ENCODE measurements at places on chromosomes 6 and 20.

GRCh38 chr6:134363323-134364039 is 45.6 kb upstream of the SGK1 start:
- DNase-seq = no peak

- no peak for DNase-seq
Measured at GRCh38 chr6:131642987-131643611, 6.0 kb downstream of the ENPP3 start.

DNA sequence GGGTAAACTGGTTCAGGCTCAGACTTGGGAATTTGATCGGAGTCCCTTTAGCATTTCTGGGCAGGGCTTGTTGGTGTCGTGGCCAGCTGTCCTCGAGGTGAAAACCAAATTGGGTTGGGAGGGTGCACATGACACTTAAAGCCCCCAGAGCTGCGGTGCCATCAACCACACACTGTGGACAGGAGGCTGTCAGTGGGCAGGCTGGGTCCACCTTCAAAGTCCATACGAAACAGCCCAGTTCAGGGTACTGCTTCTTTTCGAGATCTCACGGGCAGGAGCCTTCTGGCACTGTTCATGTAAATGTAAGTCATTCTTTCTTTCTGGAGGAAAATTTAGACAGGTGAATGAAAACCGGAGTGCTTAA is 7.0 kb downstream of the SYNJ2 start:
- no peak for DNase-seq

- no peak for DNase-seq
Measured at GRCh38 chr6:111447051-111447450, 36.0 kb downstream of the REV3L start.

GRCh38 chr6:166581091-166581511 is 5.4 kb downstream of the RAMACL start:
- no peak for DNase-seq

DNA sequence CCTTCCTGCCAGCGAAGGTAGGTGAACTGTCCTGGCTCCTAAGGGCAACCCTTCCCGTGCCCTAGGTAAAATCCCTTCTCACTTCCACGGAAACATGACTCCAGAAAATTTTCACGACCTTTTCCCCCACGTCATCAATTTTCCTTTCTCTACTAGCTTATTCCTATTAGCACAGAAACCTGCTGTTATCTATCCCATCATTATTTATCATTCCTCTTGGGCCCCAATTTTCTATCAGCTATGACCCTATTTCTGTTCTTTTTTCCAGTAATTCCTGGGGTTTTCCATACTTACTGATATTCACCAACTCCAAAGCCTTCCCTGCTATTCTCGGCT is 23.8 kb upstream of the GCM1 start:
- DNase-seq = no peak

GRCh38 chr6:129209355-129209754 is 326.4 kb downstream of the LAMA2 start:
- no peak for DNase-seq

DNA sequence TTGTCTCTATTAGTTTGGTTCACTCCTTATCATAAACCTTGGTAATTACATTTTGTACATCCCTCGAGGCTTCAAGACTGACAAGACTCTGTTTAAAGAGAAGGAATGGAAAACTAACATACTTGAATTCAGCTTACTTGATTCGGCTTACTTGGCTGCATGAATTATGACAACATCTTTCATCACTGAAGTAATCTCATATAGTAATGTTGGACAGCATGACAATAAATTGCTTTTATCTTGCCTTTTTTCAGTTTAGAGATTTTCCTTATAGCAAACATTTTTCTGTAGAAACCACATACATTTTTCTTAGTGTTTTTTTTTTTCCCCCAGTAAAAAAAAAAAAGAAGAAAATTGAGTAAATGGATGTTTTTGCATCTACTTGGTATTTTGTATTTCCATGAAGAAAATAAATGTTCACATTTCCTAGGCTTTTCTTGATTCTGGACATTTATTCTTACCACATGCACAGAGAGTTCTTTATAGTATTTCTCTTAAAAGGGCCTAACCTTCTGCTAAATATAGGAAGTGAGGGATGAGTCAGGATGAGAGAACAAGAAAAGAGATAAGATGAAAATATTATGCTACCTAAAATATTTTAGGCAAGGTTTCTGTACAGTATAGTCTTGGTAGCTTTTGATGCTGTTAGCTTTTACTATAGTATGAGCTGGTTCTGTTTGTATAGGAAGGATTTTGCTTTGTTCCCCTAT is 101.0 kb upstream of the HDGFL1 start:
- no peak for DNase-seq

DNA sequence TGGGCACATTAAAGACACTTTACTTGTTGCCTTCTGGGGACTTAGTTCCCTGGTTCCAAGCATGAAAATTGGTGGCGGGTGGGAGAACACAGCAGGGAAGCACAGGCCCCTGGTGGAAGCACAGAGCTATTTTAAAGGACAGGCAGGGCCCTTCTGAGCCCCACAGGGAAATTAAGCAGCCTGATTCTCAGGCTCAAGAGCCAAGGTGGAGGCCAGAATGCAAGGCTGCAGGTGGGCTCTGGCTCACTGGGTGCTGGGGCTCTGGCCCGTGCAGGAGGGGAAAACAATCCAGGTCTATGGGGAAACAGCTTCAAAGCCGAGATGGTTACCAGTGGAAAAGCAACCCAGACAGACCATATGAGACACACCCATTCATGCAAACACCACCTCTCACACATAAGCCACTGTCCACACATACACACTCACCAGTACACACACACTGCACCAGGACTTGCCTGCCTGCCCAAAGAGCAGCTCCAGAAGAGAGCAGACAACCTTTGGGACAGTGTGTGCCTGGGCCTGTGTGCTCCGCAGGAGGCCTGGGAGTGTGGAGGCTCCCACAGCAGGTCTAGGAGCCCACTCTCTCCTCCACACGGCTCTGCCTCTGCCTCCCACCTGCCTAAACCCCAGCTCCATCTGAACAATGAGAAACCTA is 30.6 kb downstream of the TFEB start:
- no peak for DNase-seq

- DNase-seq = no peak
Measured at GRCh38 chr6:167826896-167827582, at the start of gene AFDN. Gene AFDN, plus strand, starts transcription at chr6:167826911. Its CDS starts 222 bp downstream, at chr6:167827133.

GRCh38 chr6:134169871-134170486 is 117.6 kb upstream of the SLC2A12 start:
- DNase-seq = no peak

DNA sequence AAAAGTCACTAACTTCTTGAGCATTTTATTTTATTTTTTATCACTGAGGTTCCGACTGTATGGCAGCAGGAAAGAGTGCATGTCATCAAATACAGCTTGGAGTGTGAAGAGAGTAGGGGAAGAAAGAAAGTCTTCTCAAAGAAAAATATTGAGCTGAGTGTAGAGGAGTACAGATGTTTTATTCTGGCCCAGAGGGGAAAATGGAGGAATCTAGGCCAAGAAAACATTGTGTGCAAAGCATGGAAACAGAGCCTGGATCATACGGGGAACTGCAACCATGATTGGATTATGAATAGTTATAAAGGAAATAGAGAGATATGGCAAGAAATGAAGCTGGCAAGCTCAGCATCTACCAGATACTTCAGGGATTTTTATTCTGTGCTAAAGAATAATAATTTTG is 104.2 kb upstream of the SCGN start:
- no peak for DNase-seq

DNA sequence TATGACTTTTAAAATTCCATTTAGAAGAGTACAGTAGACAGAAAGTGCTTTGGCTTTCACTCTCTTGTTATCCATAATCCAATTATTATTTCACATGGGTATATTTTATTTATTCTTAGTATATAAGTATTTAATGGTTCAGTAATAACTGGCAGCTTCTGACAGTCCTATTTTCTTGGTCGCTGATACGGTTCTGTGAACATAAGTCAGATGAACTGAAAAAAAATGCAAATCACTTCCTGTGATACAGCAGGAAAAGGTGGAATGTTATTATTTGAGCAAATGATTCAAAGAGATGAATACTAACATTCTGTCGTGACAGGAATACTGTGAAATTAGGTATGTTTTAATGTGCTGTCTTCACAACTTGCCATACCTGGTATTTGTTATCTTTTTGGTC is 132.3 kb downstream of the ARHGAP18 start:
- no peak for DNase-seq

GRCh38 chr6:167998215-167998614 is 744 bp downstream of the KIF25 start:
- no peak for DNase-seq

DNA sequence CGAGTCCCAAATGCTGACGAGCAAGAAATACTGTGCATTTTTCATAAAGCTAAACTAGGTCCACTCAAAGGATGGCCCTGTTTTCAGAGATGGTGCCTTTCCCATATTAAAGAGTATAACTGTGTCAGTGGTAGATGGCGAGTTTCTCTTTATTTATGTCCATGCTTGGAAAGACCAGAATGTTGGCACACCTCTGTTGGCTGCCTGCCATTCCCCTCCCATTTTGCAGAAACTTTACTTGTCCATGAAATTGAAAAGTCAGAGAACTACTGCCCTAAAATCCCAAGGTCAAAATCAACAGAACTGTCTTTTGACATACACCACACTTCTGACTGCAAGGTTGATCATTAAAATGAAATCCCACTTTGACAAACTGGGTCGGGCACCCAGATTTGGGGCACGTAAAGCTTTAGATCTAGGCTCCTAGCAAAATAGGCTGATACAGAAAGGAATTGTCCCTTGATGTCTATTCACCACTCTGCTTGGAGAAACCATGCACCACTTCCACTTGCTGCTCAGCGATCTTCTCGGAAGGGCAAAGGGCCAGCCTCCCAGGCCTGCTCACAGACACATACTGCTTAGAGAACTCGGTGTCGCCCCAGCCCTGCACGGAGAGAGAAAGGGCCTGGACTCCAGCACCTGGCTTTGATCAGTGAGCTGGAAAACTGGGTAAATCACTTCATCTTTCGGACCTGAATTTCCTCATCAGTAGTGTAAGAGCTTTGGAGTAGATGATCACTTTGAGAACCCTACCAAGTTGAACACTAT is 130.0 kb downstream of the AGPAT4 start:
- DNase-seq = no peak

- no peak for DNase-seq
Measured at GRCh38 chr20:31560746-31561598, 44.1 kb upstream of the ID1 start.

- no peak for DNase-seq
Measured at GRCh38 chr6:7893342-7893741, 17.2 kb downstream of the TXNDC5 start.

DNA sequence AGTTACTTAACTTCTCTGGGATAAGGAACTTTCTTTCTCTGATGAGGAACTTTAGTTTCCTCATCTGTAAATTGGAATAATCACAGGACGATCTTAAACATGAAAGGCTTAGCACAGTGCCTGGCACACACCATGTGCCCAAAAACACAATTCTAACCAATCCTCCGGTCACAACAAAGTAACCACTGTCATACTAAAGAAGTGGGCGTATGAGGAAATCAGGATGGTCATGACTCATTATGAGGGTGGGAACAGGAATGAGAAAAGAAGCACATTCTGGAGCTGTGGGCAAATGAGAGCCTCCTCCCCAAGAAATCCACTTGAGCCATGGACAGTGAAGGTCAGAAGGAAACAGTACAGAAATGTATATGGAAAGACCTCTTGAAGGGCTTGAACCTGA is 82.9 kb downstream of the LRFN2 start:
- DNase-seq = no peak

- no peak for DNase-seq
Measured at GRCh38 chr20:61434341-61434781, 182.3 kb downstream of the CDH4 start.

- DNase-seq = no peak
Measured at GRCh38 chr6:31947864-31948263, 2.0 kb downstream of the CFB start.

DNA sequence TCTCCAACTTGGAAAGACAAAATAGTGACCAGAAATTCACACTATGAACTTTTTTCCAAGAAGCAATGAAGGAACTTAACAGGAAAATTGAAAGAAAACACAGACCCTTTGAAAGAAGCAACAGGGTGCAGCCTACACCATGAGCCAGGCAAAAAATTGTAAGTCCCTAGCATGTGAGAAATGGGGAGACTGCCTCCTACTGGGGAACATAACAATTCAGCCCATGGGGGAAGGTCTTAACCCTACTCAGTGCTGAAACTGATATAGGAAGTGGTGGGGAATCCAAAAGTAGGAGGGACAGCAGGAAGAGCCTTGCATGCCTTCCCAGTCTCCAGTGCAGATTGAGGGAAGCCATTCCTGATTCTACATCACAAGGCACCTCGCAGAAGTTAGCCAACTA is 235.1 kb upstream of the UFL1 start:
- no peak for DNase-seq

- DNase-seq = no peak
Measured at GRCh38 chr20:50675671-50676376, 15.5 kb downstream of the RIPOR3 start.

DNA sequence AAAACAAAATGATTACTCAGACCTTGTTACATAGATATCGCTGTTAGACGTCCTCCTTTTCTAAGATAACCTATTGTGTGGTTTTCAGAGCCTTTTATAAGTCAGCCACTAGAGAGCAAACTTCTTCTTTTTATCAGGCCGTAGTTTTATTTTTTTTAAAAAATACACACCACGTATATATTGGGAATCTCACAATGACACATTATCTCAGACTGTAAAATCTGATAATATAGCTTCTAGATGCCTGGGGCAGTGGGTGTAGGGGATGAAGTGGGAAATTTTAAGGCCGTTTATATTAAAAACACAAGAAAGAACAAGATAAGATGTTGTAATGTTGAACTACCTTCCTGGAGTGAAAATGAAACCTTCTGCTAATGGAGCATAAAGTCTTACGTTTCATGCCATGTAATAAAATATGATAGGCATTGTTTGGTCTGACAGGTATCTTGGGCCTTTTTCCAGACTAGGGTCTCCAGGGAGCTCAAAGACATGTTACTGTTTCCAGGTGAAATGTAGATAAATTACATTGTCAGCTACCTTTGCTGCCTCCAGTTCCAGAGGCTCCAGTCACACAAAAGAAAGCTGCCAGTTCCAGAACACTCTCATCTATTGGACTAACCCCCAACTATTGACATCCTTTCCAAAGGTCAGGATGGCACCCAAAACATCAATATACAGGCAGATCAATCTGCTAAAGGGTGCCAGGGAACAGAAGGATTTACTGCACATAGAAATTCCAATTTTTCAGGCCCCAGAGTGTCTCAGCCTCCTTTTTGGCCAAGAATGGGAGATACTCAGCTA is 130.2 kb upstream of the AKIRIN2 start:
- DNase-seq = peak; percentile 84

GRCh38 chr6:41934278-41935192 is 7.1 kb downstream of the CCND3 start:
- peak; percentile 69 for DNase-seq

- no peak for DNase-seq
Measured at GRCh38 chr6:100726666-100727065, 154.5 kb downstream of the ASCC3 start.

- DNase-seq = no peak
Measured at GRCh38 chr6:34317172-34317477, 68.3 kb upstream of the SMIM29 start.

DNA sequence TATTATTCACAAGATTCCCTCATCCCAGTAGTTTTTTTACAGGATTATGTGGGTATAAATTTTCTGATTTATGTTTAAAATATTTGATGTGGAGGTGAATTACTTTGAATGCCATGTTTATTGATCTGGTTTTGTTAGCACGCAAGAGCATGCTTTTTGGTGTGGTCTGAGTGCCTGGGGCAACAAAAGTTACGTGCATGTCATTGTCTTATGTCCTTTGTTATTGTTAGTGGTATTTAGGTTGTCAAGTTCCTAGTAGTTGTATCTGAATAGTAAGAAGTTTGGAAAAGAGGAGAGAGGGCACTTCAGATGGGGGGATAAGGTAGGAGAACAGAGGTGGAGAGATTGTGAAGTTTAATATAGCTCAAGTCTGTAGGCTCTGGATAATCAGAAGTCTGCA is 95.0 kb downstream of the ATRN start:
- no peak for DNase-seq

Data from AML-193 (cell line).